ENCODE measurements at places on chromosomes 5 and 9.
A peak's percentile ranks its signal among the peaks of the same experiment; 100 is the strongest.

DNA sequence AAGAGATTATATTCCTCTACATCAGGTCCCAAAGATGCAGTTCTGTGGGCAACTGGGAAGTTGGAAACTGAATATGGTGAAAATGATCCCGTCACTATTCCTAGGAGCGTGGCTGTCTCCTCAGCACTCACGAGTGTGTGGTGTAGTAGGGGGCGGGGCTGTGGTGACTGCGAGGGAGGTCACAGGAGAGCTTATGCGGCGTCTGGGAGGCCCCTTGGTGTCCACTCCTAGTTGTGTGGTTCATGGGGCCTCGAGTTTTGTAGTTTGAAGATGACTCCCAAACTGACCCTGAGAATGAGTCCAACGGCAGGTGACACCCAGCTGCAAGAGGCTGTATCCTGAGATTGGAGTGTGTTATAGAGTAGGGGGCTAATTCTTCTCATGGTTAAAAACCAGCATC lies 68.2 kb downstream of the MVB12B start:
- no peak for DNase-seq

GRCh38 chr9:87212605-87213021 lies 265.3 kb upstream of the GAS1 start:
- no peak for DNase-seq

GRCh38 chr9:2621722-2622460 lies at the start of gene VLDLR:
Gene VLDLR (plus strand): TSS chr9:2621787. CDS start chr9:2622190, 403 bp downstream.
- DNase-seq, result peak; percentile 57

DNA sequence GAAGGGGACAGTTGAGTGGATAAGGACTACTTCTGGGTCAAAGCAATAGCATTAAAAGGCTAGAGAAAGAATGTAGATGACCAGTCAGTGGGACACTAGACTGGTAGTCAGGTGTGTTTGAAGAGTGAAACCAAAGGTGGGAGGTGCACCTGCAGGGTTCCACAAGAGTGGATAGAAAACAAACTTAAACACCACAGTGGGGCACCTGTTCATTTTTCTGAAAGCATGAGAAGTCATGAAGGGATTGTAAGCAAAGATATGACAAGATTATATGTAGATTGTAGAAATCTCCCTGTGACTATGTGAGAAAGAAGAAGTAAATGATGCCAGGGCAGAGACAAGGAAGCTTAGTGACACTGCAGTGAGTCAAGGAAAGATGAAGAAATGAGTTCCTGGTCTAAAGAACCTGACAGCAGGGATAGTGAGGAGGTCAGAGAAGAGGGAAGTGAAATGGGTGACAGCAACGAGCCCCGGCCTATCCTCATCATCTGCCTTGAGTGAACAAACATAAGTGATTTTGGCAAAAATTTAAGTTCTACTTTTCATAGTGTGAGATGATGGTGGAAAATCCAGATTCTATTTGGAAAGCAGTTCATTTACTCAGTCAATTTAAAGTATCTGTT lies 296.9 kb downstream of the TLE4 start:
- DNase-seq, result no peak

DNA sequence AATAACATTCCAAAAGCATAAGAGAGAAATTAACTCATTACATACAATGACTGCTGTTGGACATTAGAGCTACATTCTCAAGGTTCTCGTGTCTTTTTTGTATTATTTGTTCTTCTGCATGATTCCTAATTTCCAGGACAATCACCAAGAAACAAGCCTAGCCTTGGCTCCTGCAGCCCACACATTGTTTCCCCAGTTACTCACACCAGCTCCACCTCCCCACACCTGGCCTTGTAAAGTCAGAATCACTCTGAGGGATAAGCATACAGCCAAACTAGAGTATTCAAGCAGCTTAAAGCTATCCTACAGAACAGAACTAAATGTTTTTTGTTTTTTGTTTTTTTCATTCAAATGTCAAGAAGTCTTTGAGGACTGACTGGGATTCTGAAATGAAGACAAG lies 189.2 kb downstream of the HINT1 start:
- no peak for DNase-seq

- peak; percentile 54 for DNase-seq
These were observed 1.5 kb downstream of the PIP5K1B start for GRCh38 chr9:68706363-68707201.

GRCh38 chr5:1122511-1123294 lies 10.8 kb upstream of the SLC12A7 start:
- DNase-seq, result no peak

GRCh38 chr5:54087436-54087835 lies 222.9 kb downstream of the ARL15 start:
- no peak for DNase-seq

- no peak for DNase-seq
These were observed 8.0 kb downstream of the NUDT2 start for GRCh38 chr9:34337403-34337802.

GRCh38 chr9:12784461-12785259 lies 9.8 kb downstream of the LURAP1L start:
- no peak for DNase-seq

- DNase-seq, result no peak
These were observed 25.3 kb upstream of the EFNA5 start for GRCh38 chr5:107696080-107696479.

DNA sequence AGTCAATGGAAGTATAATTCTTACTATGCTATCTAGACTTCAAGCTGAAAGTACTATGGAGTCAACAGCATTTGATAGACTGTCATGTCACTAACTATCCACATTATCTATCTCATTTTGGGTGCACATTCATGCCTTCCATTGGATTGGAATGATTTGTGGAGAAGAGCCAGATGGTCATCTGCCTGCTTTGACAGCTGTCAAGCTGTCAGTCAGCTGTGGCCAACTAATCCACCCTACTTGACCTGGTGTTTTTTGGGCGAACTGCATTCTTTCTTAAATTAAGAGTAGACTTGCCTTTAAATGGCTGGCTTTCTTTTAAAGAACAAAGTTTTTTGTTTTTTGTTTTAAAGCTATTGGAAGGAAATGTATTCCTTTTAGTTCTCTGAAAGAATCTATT lies 151.5 kb downstream of the DCP2 start:
- DNase-seq, result no peak

DNA sequence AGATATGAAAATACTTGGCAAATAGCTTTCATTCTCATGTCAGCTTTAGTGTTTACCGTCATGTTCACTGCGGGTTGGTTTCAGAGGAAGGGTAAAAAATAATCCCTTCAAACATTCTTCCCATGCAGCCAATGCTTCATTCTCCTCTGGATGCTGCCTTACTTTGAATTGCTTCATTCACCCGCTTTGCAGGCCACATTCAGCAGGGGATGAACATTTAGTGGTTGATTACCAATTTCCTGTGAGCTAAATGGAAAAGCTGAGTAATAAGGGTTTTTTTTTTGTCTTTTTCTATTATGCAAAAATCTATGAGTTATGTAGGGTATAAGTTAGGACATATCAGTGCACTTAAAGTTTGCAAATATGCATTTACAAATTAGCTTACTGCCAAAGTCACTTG lies 96.3 kb upstream of the MEF2C start:
- DNase-seq, result peak; percentile 13

- DNase-seq, result no peak
These were observed 186.4 kb upstream of the MRPS30 start for GRCh38 chr5:44622331-44622730.

GRCh38 chr9:104725014-104725413 lies 22.5 kb upstream of the NIPSNAP3A start:
- DNase-seq, result no peak

DNA sequence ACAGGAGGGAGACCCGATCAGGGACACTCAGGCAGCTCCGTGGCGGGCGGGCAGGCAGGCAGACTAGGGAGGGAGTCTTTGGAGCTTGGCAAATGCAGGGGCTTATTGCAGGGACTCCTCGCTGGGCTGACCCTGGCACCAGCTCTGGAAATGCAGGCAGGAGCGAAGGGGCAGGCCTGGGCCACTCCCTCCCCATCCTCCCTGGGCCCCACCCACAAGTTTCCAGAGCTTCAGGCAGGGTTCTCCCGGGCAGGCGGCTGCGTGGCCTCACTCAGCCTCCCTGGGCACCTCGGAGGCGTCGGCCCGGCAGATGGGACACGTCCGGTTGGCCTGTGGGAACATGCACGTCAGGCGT lies 8.5 kb downstream of the RNF44 start:
- no peak for DNase-seq

DNA sequence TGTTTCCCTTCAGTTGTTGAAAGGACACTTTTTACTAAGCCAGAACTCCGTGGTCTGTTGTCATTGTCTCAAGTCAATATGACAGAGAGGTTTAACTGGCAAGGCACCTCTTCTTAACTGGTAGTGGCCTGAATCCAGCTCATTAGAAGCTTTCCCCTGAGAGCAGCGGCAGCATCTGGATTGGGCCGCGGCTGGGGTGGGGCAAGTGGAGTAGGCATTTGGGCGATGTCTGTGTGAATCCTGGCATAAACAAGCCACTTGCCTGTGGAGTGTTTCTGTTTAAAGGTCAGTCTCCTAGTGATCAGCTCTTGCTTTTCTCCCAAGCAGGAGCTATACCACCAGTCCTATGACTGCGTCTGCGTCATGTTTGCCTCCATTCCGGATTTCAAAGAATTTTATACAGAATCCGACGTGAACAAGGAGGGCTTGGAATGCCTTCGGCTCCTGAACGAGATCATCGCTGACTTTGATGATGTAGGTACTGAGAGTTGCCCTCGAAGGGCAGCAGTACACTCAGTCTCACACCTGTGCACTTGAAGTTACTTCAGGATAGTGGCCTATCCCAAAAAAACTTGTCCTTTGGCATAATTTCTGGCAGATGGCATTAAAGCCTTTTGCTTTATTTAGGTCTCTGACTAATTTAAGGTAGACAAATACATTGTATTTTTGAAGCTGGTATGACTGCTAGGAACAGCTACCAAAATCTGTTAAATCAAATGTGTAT lies 48.9 kb downstream of the CFAP90 start:
- no peak for DNase-seq

DNA sequence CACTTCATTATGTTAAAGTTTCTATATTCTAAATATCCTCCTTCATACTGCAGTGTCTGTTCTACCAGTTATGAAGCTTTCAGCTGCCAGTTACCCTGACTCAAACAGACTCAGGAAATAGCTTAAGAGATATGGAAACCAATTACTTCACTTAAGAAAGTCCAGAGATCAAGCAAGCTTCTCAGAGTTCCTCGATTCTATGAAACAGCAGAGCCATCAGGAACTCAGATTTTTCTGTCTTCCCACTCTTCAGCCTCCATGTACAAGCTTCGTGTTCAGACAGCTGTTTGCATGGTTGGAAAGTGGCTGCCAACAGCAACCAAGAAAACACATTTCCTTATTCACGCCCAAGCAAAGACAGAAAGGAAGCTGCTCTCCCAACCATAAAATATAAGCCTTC lies 216.1 kb downstream of the ACTL7B start:
- DNase-seq, result no peak

DNA sequence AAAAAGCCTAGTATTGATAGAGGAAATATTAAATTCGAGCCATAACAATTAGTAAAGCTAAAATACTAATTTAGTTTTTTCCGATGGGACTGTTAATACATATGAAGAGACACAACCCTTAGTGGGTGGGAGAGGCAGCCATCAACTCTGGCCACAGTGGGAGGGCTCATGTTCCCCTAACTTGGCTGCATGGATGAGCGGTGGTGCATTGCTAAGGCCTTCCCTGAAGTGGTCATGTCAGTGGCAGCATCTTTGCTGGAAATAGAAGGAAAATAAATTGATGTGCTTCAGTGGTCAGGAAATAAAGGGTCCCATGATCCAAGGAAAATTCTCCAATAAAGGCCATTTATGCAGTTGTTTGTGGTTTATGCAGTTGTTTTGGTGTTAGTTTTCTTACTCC lies 33.9 kb upstream of the F2RL2 start:
- DNase-seq, result no peak

GRCh38 chr9:71552480-71552879 lies 215.8 kb downstream of the CEMIP2 start:
- DNase-seq, result no peak

GRCh38 chr9:135804581-135805421 lies 102.5 kb downstream of the CAMSAP1 start:
- no peak for DNase-seq

DNA sequence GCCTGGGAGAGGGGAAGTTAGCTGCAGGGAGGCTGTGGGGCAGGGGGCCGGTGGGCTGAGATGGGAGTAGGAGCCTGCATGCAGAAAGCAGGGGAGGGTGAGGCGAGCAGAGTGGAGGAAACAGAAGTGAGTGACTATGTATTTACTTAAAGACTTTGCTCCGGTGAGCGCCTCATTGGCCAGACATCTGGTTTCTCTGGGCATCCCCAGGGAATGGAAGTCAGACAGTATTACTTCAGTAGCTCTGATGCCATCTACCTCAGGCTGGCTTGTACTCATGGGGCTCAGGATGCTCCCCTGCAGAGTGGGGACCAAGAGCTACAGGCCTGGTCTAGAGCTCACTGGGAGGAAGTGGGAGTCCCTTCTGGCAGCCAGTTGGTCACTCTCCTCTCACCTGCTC lies 78.2 kb upstream of the ARAP3 start:
- DNase-seq, result no peak

GRCh38 chr5:139960723-139961383 lies 82.2 kb downstream of the NRG2 start:
- no peak for DNase-seq

DNA sequence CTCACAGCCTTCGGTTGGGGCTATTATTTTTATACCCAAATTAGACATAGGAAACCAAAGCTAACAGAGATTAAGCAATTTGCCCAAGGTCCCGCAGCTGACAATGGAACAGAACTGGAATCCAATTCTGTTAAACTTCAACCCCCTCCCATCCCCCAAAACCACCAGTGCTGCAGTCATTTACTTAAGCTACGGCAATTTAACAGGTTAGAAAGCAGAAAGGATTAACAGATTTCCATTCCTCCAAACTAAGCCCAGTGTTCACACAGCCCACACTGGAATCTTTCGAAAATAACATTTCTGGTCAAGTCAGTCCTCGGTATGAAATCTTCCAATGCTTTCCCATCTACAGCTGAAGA lies 1023.1 kb upstream of the DMAC1 start:
- no peak for DNase-seq

GRCh38 chr9:137656416-137656815 lies 37.6 kb downstream of the EHMT1 start:
- no peak for DNase-seq

DNA sequence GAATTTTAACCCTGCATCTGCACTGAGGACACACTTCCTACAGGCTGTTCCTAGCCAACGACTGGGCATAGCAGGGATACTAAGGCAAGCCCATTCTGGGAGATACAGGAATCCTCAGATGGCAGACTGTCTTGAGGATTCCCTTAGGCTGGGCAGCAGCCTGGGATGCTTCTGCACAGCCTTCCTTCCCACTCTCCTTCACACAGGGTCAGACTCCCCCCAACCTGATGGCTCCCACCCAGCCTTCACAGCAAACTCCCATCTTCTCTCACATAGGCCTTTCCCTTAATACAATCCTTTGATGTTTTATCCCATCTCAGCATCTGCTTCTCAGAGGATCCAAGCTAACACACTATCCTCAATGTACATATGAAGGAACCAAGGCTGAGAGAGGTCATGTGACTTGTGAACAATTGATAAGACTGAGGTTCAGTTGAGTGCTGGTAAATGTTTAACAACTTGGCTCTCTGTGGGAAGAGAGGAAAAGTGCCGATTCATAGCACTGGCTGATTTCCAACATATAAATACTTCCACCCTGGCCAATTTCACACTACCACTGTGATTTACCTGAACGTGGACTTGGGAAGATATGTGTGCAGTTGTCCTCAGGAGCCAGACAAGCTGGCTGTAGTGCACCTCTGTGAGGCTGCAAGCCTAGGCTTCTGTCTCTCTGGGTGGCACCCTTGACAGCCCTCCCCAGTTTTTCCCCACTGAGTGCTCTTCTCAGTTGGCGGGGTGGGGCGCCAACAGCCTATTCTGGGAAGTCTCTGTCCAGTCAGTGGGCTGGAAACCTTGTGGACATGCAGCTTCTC lies 120.2 kb upstream of the TRIM32 start:
- no peak for DNase-seq
